ENCODE measurements at places on chromosomes 1 and 21.

- no peak for DNase-seq
- H3K4me3 ChIP-seq: no peak overlapping the region
- no peaks in the 10 kb centered on the region for H3K27me3 ChIP-seq
- H3K4me1 ChIP-seq: no peaks in the 10 kb centered on the region
- no peaks in the 10 kb centered on the region for H3K36me3 ChIP-seq
- H3K27ac ChIP-seq: no peak overlapping the region
Observed at GRCh38 chr1:7482772-7483495, 288.2 kb upstream of the VAMP3 start.

- no peak overlapping the region for H3K27ac ChIP-seq
- H3K36me3 ChIP-seq: no peaks in the 10 kb centered on the region
- H3K4me3 ChIP-seq: no peak overlapping the region
- peaks cover 2% of the 10 kb centered on the region for H3K27me3 ChIP-seq
Observed at GRCh38 chr1:201633297-201633696, 94.4 kb downstream of the NAV1 start.

- DNase-seq: no peak
- H3K27ac ChIP-seq: no peak overlapping the region
- peaks cover 4% of the 10 kb centered on the region for H3K36me3 ChIP-seq
- peaks cover 35% of the 10 kb centered on the region for H3K4me1 ChIP-seq
- no peaks in the 10 kb centered on the region for H3K27me3 ChIP-seq
- H3K4me3 ChIP-seq: no peak overlapping the region
Observed at GRCh38 chr1:27561124-27561899, 42.6 kb downstream of the AHDC1 start.

DNA sequence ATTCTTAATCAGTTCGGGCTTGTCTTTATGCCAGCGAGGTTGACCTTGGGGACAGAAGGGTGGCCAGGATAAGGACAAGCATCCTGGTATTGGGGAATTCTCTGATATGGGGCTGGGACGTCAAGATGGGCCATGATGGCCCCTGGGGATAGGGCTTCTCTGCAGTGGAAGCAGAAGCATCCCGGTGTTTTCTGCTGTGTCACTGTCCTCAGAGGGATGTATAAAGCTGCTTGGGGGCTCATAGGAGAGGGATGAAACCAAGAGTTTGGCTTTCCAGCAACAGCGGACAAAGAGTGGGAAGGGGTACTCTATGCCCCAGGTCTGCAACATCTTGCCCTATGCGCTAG lies 1.4 kb upstream of the ATP1B1 start:
- DNase-seq: no peak
- H3K27me3 ChIP-seq: peaks cover 29% of the 10 kb centered on the region
- no peak overlapping the region for H3K27ac ChIP-seq
- H3K36me3 ChIP-seq: peaks cover 6% of the 10 kb centered on the region
- H3K4me1 ChIP-seq: peaks cover 36% of the 10 kb centered on the region
- peak overlapping the region; percentile 74 for H3K4me3 ChIP-seq

DNA sequence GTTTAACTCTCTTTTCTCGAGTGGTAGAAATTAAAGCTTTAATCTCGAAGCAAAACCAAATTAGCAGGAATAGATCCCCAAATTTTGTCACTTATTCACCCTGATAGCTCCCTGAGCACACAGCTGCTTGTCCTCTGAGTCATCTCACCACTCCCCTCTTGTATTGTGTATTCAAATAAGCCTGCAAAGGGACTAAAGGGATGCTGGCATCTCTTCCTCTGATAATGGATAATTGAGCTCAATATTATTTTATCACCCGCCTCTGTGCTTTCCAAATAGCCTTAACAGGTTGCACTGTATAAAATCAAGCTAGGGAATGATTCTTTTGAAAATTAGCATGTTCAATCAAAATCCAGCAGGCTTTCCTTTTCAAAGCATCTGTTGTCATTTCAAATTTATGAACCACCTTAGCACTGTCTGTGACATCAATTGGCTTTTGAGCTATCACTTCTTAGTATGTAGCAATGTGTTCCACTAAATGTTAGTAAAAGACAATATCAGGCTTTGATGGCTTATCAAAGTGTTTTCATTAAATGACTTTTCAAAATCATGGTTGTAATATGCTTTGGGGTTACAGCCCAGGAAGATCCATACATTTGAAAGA lies 561.6 kb downstream of the PLA2G4A start:
- H3K36me3 ChIP-seq: no peaks in the 10 kb centered on the region
- H3K27ac ChIP-seq: no peak overlapping the region
- no peaks in the 10 kb centered on the region for H3K27me3 ChIP-seq
- no peak overlapping the region for H3K4me3 ChIP-seq
- no peak for DNase-seq

- peak overlapping the region; percentile 96 for H3K4me3 ChIP-seq
- H3K27ac ChIP-seq: no peak overlapping the region
- peak; percentile 56 for DNase-seq
- H3K36me3 ChIP-seq: peaks cover 5% of the 10 kb centered on the region
- no peaks in the 10 kb centered on the region for H3K27me3 ChIP-seq
- peaks cover 31% of the 10 kb centered on the region for H3K4me1 ChIP-seq
Observed at GRCh38 chr1:25817840-25818501, 1.8 kb upstream of the MTFR1L start.

GRCh38 chr1:231691618-231692259 lies 65.1 kb downstream of the DISC1 start:
- no peak overlapping the region for H3K4me3 ChIP-seq
- no peaks in the 10 kb centered on the region for H3K27me3 ChIP-seq
- DNase-seq: no peak
- H3K4me1 ChIP-seq: peaks cover 3% of the 10 kb centered on the region

DNA sequence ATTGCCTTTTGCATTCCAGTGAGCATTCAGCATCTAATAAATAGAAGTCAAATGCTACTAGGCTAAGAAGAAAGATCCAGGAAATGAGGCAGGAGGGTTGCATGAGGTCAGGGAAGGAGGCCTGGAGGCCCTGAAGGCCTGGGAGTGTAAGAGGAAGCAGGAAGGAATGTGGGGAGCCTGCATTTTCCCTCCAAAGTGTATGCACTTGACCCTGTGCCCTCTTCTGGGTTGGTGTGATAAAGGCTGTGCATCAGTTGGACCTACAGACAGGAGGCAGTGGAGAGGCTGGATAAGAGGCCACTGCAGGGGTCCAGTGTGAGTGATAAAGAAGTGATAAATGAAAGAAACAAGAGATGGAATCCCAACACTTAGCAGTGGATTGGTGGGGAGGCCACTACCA lies 20.4 kb downstream of the KIAA1614 start:
- H3K4me1 ChIP-seq: peaks cover 4% of the 10 kb centered on the region
- H3K27ac ChIP-seq: no peak overlapping the region
- H3K4me3 ChIP-seq: no peak overlapping the region

- H3K4me1 ChIP-seq: peaks cover 47% of the 10 kb centered on the region
- H3K4me3 ChIP-seq: peak overlapping the region; percentile 15
- DNase-seq: peak; percentile 67
- H3K27me3 ChIP-seq: no peaks in the 10 kb centered on the region
Observed at GRCh38 chr21:35525443-35525842, 476.3 kb upstream of the RUNX1 start.

DNA sequence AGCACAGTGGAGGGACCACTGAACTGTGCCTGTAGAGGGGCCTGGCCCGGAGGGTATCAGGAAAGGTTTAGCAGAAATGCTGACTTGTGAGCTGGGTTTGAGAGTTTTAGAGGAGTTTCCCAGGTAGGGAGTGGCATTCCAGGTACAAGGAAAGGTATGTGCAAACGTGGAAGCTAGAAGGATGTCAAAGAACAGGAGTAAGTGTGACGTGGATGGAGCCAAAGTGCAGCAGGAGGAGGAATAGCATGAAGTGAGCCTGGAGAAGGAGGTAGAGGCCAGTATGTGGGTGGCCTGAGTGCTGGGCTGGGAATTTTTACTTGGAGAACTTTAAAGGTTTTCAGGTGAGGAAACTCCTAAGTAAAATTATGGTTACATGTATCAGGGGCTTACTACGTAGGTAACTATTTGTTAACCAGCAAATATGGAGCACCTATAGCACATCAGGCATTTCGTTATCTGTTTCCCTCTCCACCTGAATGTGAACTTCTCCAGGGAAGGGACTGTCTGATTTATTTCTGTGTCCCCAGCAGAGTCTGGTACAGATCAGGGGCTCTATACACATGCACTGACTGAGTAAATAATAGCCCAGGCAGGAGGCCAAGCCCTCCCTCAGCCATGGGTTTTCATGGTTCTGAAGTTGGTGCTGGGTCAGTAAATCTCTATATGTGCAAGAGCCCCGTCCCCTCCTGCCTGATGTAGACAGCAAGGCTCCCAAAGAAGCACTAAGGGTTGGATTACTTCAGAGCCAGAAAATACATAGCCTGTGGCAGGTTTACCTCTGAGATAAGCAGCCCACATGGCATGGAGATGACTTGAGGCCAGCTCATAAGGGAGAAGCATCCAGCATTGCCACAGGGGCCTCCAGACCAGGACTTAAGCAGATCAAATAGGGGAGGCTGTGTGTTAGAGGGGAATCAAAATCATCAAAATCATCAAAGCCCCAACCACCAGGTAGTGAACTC lies 43.4 kb downstream of the CDCP2 start:
- no peak for DNase-seq
- no peaks in the 10 kb centered on the region for H3K36me3 ChIP-seq
- H3K27me3 ChIP-seq: no peaks in the 10 kb centered on the region
- H3K27ac ChIP-seq: no peak overlapping the region

GRCh38 chr1:196309386-196309785 lies 298.9 kb downstream of the KCNT2 start:
- no peak overlapping the region for H3K4me3 ChIP-seq
- H3K4me1 ChIP-seq: no peaks in the 10 kb centered on the region
- H3K27ac ChIP-seq: no peak overlapping the region
- no peak for DNase-seq

DNA sequence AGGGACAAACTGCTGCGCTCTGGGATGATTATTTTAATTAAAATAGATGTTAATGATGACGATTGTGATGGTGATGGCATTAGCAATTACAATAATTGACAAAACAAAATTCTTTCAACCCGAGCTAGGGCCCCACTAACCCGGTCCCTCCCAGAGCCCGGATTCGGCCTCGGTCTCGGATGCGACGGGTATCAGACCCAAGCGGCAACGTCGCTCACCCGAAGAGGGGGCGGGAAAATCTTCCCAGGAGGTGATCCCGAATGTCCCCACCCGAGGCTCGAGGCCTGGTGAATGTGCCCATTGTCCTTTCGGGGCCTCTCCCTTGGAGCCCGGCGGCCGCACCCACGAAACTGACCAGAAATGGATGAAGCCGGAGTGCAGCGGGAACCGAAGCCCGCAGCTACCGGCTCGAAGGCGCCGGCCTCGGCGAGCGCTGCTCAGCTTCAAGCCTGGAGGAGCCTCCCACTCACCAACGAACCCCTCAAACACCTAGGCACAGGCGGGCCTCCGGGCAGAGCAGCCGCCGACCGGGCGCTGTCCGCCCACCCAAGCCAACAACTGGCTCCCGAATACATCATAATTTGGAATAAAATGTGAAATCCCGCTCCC lies 1.2 kb downstream of the TAL1 start:
- peaks cover 90% of the 10 kb centered on the region for H3K27me3 ChIP-seq
- H3K27ac ChIP-seq: no peak overlapping the region
- no peaks in the 10 kb centered on the region for H3K36me3 ChIP-seq
- H3K4me1 ChIP-seq: peaks cover 21% of the 10 kb centered on the region

DNA sequence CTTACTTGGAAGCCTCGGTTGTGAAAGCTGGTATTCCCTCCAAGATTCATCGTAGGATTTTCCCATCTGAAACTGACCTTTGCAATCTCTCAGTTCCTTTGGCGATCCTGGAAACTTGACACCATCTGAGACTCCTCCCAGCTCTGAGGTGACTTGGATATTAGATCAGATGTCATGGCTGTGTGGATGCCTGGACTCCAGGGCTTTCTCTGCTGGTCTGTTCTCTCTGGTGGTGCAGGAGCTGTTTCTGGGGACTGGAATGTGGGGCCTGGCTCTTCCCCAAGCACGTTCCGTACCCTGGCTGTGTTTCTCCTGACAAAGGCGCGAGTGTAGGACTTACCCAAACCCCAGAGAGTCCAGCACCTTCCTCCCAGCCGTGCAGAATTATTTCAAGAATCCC lies 252.2 kb downstream of the RPS6KC1 start:
- no peaks in the 10 kb centered on the region for H3K4me1 ChIP-seq
- no peak overlapping the region for H3K4me3 ChIP-seq
- no peaks in the 10 kb centered on the region for H3K36me3 ChIP-seq
- no peaks in the 10 kb centered on the region for H3K27me3 ChIP-seq
- no peak overlapping the region for H3K27ac ChIP-seq
- DNase-seq: no peak

DNA sequence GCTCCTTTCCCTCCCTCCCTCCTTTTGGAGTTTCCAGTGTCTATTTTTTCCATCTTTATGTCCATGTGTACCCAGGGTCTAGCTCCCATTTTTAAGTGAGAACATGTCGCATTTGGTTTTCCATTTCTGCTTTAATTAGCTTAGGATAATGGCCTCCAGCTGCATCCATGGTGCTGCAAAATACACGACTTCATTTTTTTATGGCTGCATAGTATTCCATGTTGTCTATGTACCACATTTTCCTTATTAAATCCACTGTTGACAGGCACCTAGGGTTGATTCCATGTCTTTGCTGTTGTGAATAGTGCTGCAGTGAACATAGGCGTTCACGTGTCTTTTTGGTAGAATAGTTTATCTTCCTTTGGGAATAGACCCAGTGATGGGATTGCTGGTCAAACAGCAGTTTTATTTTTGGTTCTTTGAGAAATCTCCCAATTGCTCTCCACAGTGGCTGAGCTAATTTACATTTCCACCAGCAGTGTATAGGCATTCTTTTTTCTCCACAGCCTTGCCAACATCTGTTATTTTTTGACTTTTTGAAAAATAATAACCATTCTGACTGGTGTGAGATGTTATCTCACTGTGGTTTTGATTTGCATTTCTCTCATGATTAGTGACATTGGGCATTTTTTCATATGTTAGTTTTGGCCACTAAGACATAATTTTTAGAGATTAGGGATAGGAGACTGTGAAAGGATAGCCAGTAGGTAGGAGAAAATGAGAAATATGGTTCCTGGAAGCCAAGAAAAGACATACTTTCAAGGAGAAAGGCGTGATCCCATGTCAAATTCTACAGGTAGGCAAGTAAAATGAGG lies 50.4 kb downstream of the ADAMTS1 start:
- H3K4me1 ChIP-seq: no peaks in the 10 kb centered on the region
- no peaks in the 10 kb centered on the region for H3K27me3 ChIP-seq
- H3K4me3 ChIP-seq: no peak overlapping the region
- H3K36me3 ChIP-seq: no peaks in the 10 kb centered on the region

Data from activated CD4-positive, alpha-beta T cell treated with anti-CD3 and anti-CD28 coated beads, Interleukin-2, amount 10 ng/mL, durations not matched to agents 24 days and 14 days (primary cell).